ENCODE measurements at places on chromosomes 7 and 10.
A peak's percentile ranks its signal among the peaks of the same experiment; 100 is the strongest.

DNA sequence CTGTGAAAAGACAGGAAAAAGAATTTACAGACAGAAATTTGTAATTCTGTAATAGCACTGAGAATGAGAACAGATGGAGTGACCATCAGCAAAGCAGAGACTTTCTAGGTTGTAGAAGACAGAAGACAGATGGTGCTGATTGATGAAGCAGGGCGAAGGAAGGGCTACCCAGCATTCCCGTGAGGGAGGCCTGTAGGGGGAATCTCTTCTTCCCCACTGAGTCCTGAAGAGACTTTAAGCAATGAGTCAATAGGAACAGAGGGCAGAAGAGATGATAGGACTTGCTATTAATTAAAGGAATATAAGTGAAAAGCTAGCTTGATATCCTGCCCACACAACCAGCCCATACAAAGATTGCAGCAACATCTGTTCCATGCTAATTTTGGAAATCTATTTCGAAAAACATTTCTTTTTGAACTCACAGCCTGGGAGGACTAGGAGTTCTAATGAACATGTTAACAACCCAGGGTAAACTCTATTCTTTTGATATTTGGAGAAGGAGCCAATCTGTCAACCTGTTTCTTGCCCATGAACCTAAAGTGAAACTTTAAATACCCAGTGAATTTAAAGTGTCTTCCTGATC lies 44.1 kb downstream of the RALA start:
- no peak for DNase-seq

GRCh38 chr10:89547853-89548513 lies 12.6 kb upstream of the SLC16A12 start:
- no peak for DNase-seq

DNA sequence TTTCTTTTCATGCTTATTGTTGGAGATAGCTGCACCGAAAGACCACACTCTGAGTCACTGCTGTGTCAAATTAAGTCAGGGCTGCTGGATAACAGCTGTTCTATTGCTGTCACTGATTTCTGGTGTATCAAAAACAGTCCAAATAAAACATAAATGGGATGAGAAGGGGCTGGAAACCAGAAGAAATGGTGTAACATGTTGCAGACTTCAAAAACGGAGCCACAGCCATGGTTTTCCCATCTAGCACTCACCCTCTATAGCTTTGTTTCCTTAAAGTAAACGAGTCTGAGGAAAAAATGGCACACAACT lies 103.3 kb upstream of the DIP2C start:
- no peak for DNase-seq

DNA sequence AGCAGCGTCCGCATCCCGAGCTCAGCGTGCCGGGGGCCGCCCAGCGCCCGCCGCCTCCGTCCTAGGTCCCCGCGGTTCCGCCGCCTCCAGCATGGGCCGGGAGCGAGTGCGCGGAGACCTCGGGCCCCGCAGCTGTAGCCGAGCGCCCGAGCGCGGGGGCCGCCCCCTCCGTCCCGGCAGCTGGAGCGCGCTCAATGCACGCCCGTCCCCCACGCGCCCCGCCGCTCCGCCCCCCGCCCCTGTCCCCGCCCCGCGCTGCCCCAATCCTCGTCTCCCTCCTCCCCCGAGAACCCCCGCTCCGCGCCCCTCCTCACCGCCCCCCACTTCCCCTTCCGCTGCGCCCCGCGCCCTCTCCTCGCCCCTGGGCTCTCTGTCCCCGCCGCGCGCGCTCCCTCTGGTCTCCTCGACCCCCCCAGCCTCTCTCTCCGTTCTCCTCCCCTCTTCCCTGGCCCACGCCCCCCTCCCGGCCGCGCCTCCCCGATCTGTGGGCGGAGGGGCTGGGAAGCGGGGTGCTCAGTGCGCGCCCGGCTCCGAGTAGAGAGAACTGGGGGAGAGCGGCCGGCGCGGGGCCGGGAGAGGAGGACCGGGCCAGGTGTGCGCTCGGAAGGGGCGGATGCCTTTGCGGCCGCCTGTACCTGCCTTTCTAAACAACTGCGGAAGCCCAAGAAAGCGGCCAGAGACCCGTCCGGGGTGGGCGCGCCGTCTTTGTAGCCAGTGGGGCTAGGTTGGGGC lies at the start of gene VIPR2:
Gene VIPR2 (minus strand): TSS at position 110 of the 732 bp plus-strand sequence. CDS start 96 bp downstream, at position 14.
- DNase-seq = peak; percentile 36

DNA sequence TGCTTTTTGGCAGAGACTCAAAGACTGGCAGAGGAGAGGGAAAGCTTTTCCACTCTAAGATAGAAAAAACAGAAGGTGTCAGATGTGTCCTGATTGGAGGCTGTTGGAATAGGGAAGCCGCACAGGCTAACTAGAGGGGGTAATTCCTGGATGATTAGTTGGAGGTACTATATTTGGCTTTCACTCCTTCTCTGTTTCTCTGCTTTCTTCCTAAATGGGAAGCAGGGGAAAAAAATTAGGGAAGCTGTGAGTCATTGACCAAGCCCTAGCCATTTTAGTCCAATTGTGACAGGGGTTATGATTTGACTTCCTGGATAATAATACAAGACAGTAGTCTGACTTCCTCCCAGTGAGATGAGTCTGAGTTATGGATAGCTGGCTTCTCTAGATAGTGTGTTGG lies 475.2 kb upstream of the CELF2 start:
- DNase-seq = no peak

GRCh38 chr10:9898633-9899395 lies 1118.9 kb upstream of the CELF2 start:
- no peak for DNase-seq

GRCh38 chr10:48453451-48454301 lies 147.2 kb downstream of the MAPK8 start:
- DNase-seq = peak; percentile 5

DNA sequence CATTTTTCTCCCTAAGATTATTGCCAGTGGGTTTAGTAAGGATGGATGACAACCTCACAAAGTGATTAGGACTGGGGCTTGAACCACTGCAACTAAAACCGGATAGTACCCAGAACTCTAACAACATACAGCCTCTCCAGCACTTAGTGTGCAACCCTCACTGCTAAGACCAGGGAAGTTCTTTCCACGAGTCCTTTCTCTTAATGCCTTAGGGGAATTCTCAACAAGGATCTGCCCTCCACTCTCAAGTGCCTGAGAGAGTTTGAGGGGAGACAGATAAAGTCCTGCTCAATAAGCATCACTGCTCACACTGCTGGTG lies 104.6 kb downstream of the NRP1 start:
- DNase-seq = no peak

DNA sequence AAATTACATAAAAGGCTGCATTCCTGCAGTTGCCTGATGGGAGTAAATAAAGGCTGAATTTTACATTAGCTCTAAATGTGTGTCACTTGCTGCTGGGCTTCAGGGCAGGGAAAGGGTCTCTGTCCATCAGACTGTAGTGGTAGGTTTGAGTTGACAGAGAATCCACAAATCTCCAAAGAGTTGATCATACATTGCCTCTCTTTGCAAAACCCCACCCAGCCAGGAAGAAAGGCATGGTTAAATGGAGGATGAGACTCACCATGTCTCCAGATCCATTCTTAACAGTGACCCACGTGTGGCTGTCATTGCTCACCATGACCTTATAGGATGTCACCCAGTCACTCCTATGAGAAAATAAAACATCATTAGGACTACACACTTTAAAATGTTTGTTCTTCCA lies 92.8 kb downstream of the CPXM2 start:
- no peak for DNase-seq

GRCh38 chr7:122369756-122370155 lies 65.2 kb upstream of the FEZF1 start:
- DNase-seq = no peak

GRCh38 chr10:111830359-111830758 lies 353.2 kb downstream of the GPAM start:
- no peak for DNase-seq

DNA sequence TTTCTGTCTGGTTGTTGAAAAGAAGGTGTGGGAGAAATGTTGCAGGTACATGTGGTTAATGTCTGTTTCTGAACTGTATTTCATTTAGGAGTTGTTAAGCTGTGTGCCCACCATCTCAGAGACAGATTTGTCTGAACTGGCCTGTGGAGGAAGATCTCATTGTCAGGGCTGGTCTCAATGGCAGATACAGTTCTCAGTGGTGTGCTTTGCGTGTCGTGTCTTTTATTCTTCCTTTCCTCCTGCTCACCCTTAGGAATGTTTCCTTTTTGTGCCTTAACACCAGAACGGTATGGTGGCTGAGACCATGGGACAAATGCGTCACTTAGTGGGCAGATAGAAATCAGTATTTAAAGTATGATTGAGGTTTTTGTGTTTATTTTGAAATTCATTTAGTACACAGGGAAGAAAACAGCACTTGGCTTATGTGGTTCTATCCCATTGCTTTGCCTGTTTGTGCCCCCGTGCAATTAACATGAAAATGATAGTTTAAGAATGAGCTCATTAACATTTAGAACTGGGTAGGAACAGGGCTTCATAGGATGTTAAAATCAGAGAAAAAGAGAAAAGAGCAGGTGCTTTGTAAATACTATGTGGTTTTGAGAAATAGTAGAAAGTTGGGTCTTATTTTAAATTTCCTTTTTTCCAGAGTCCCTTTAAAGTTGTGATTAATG lies 112.6 kb downstream of the AUTS2 start:
- DNase-seq = no peak

- no peak for DNase-seq
Measured at GRCh38 chr7:3592401-3593134, 291.5 kb downstream of the SDK1 start.

GRCh38 chr10:122293961-122294380 lies 22.9 kb downstream of the BTBD16 start:
- no peak for DNase-seq

- peak; percentile 52 for DNase-seq
Measured at GRCh38 chr7:602341-603141, 82.9 kb upstream of the PDGFA start.

DNA sequence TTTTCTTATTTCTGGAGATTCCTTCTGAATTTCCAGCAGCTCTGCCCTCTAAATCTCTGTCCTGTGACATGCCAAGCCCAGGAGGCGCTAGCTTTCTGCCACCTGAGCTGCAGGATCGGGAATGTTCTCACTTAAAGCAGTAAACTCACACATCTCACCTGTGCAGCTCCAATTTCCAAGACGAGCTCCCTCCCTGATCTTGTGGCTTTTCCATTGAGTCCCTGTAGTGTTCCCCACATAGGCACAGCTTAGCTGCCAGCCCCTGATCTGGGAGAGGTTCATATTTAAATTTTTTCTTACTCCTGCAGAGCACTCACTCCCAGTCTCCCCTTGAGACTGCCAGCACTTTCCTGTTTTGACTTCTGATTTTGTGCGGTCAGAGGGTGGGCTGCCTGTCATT lies 479.3 kb downstream of the GLRX3 start:
- no peak for DNase-seq

DNA sequence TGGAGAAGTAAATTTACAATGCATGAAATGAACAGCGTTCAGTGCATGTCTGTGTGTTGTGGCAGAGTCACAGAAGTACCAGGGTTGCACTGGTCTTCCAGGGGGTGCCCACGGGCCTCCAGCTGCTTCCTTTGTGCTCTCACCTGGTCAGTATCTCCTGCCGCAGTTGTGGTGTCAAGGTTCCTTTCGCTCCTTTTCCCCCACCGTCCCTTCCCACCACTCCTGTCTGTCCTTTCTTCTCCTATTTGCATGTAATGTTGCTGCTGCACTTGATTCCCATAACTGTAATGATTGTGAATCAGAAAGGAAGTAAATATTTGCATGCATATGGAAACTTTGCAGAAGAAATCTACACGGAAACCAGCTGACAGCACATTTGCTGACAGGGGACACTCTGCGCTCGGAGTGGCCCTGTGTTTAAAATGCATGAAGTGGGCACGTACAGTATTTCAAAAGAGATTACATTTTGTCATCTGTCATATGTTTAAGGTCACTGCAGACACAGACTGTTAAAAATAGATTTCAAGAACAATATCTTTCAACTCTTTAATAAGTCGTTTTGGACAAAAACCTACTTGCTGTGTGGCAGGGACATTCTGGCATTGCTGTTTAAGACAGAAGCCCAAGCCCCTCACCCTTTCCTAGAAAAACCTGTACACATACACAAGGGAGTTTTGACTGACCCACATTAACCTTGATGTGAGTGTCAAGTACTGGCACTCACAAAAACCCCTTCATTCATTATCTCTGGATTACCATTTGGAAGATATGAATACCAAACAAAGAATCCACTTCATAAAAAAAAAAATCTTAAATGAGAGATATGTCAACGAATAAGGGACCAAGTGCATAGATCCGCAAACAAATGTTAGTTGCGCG lies 336.7 kb upstream of the KLF6 start:
- no peak for DNase-seq

DNA sequence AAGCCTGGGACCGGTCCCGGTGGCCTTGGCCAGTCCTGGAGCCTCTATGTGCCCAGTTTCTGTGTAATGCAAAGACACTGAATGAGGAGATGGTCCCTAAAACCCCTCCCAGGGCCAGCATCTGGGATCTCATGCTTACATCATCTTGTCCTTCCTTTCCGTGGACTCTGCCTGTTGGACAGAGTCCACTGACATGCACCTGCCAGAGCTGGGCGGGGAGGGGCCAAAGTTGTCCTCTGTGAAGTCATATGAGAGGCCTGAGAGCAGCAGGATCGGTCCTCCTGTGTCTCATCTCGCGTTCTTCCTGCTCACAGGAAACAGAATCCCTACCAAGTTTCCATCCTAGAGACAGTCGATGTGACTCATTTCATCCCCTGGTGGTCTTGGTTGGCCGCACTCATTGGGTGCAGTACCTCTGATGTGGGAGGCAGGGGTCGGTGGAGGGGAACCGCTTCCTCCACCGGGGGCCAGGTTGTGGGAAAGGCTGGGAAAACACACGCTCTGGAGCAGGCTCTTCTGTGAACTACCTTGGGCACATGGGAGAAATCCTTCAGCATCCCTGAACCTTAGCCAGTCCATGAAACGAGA lies 389.6 kb upstream of the PODXL start:
- DNase-seq = no peak

DNA sequence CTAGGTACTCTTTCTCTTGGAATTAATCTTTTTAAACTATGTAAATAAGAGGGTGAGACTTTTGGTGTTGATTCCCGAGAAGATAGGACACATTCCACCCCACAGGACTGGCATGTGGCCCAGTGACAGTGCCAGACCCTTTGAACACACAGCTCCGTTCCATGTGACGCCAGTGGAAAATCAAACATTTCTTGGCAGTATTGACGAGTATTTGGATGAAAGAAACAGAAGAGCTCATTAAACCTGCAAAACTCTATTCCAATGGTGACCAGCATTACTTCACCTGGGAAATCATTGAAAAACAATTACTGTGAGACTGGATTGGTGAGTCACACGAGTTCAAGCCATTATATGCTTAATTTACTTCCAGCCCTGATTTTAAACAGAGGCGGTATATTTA lies 25.8 kb downstream of the AKR1E2 start:
- no peak for DNase-seq

DNA sequence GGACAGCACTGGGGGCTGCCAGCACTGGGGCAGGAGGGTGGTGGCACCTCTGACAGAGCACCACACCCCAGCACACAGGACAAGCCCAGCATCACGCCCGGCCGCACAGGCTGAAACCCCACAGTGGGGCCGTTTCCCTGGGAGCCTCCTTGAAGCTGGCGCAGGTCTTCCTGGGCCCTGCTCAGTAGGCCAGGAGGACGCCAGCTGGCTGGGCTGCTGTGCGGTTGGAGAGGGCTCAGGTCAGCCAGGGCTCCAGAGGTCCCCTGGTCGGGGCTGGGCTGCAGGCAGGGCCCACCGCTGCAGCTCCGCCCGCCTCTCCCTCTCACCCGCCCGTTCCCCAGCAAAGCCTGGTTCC lies 137.3 kb downstream of the TCERG1L start:
- no peak for DNase-seq
